ENCODE measurements at places on chromosomes 13 and 19.

- H3K36me3 ChIP-seq: peaks cover 3% of the 10 kb centered on the region
- no peak for DNase-seq
- no peak overlapping the region for H3K4me3 ChIP-seq
- H3K27ac ChIP-seq: no peak overlapping the region
- no peaks in the 10 kb centered on the region for H3K27me3 ChIP-seq
These were observed 17.9 kb downstream of the DNM2 start for GRCh38 chr19:10735741-10736140.

GRCh38 chr13:100566543-100566942, 22.0 kb downstream of the GGACT start:
- H3K4me3 ChIP-seq: no peak overlapping the region
- DNase-seq: no peak
- H3K27ac ChIP-seq: no peak overlapping the region
- H3K4me1 ChIP-seq: no peaks in the 10 kb centered on the region

DNA sequence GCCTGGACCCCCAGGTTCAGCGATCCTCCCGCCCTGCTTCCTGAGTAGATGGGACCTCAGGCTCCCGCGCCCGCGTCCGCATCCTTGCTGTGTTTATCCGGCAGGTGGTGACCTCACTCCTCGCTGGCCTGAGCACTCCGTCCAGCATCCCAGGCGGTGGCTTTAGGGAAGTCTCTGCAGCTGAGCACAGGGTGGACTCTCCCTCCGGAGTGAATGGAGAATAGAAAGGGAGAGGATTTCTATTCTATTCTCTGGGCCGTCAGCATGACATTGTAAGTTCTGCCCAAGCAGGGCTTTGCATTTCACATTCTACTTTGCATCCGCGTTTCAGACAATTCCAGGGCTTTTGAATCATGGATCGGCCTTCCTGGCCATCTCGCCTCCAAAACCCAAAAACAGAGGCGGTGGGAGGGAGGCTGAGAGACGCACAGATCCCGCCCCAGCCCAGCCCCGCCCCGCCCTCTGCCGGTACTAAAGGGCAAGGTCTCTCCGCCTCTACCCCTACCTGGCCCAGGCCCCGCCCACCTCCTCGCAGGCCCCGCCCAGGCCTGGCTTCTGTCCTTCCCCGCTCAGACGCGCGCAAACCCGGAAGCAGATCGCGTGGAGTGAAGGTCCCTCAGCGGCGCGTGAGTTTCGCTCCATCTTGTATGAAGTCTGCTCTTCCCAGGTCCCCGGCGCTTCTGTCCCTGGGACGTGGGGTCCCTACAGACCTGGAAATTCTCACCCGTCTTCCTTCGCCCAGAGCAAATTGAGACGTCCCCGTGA, at the start of gene ZNF525:
ZNF525 (plus strand) TSS at position 572 of the 765 bp plus-strand sequence. CDS start 6,577 bp downstream, outside the sequence.
- H3K27me3 ChIP-seq: no peaks in the 10 kb centered on the region
- peak within 1 kb of the TSS; percentile 84 for H3K4me3 ChIP-seq
- H3K27ac ChIP-seq: peak within 1 kb of the TSS; percentile 75
- H3K36me3 ChIP-seq: no peaks in the 10 kb centered on the region

GRCh38 chr19:44356383-44357111, at the start of gene ZNF112:
Gene ZNF112 (minus strand): TSS chr19:44356680. CDS start chr19:44340539, 16,141 bp downstream.
- H3K27ac ChIP-seq: peak within 1 kb of the TSS; percentile 67
- H3K36me3 ChIP-seq: no peaks in the 10 kb centered on the region
- peak within 1 kb of the TSS; percentile 94 for H3K4me3 ChIP-seq
- H3K27me3 ChIP-seq: no peaks in the 10 kb centered on the region

- no peak overlapping the region for H3K4me3 ChIP-seq
- H3K27me3 ChIP-seq: no peaks in the 10 kb centered on the region
- H3K27ac ChIP-seq: no peak overlapping the region
- H3K36me3 ChIP-seq: no peaks in the 10 kb centered on the region
- no peak for DNase-seq
- peaks cover 25% of the 10 kb centered on the region for H3K4me1 ChIP-seq
These were observed 3.4 kb upstream of the UBE2L5 start for GRCh38 chr13:30418717-30419459.

DNA sequence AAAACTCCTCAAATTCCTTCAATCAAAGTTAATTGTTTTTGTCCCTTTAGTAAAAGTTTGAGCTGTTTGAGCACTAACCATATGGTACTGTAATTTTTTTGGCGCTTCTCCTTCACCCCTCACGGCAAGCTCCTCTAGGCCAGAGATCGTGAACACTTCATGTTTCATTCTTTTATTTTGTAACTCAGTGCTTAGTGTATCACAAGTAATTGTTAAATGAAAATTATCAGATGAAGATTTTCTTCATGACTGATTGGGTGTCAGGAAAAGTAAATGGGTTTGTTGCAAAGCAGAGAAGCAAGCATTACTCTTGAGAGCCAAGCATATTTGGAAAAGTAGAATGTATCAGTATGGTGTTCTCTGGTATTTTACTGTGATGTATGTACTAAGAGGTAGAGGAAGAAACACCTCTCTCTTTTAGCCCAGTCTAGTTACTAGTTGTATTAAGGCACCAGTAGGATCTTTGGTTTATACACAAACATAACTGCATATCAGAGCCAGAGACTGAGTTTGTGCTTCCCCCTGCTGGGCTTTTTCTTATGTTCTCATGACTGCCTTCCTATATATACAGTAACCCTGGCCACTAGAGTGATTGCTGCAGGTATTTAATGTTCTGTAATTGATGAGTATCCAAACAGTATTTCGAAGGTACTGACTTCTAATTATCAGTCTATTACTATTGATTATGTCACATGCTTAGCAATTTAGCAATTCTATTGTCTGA, 202.3 kb upstream of the KLHL1 start:
- no peaks in the 10 kb centered on the region for H3K4me1 ChIP-seq
- H3K36me3 ChIP-seq: no peaks in the 10 kb centered on the region
- H3K4me3 ChIP-seq: no peak overlapping the region
- H3K27me3 ChIP-seq: no peaks in the 10 kb centered on the region
- H3K27ac ChIP-seq: no peak overlapping the region
- no peak for DNase-seq

GRCh38 chr19:39602224-39602623, at the start of gene LGALS13:
Gene LGALS13 (plus strand): TSS chr19:39602524. CDS start chr19:39602569, 45 bp downstream.
- no peaks in the 10 kb centered on the region for H3K27me3 ChIP-seq
- H3K4me3 ChIP-seq: no peak within 1 kb of the TSS
- H3K27ac ChIP-seq: no peak within 1 kb of the TSS
- no peak for DNase-seq
- no peaks in the 10 kb centered on the region for H3K36me3 ChIP-seq

- peaks cover under 1% of the 10 kb centered on the region for H3K4me1 ChIP-seq
- no peaks in the 10 kb centered on the region for H3K27me3 ChIP-seq
- DNase-seq: no peak
- peaks cover 12% of the 10 kb centered on the region for H3K36me3 ChIP-seq
These were observed 7.3 kb downstream of the FGF22 start for GRCh38 chr19:646779-647565.

GRCh38 chr13:101982903-101983302, 418.9 kb downstream of the FGF14 start:
- H3K4me3 ChIP-seq: no peak overlapping the region
- H3K36me3 ChIP-seq: no peaks in the 10 kb centered on the region
- no peak for DNase-seq
- H3K27me3 ChIP-seq: no peaks in the 10 kb centered on the region
- H3K4me1 ChIP-seq: no peaks in the 10 kb centered on the region

DNA sequence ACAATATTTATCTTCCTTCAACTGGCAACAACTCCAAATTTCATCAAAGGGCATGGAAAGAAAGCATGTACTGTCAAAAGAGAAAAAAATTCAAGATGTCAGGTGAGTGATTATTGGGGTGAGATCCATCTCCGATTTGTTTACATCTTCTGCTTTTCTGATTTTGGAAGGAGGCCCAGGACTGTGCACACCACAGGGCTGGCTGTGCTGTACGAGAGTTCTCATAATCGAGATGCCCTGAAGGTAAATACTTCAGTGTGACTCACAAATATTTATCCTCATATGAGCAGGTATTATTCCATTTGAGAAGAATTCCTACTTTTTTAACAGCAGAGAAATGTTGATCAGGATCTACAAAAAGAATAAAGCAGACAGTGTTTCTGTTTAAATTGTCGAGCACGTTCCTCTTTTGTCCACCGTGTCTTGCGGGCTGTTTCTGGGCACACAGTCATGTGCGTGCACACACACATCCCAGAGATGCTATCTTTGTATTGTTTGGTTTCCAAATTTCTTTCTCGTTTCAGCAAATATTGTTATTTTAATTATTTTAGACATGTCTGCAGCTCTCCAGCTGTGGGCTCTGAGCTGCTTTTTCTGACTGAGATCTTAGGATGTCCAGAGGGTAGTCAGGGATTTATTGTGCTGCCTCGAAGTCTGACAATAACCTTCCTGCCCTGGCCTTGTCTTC, 103.8 kb downstream of the KL start:
- H3K27ac ChIP-seq: peak overlapping the region; percentile 79
- H3K27me3 ChIP-seq: no peaks in the 10 kb centered on the region
- DNase-seq: peak; percentile 60
- peaks cover 17% of the 10 kb centered on the region for H3K36me3 ChIP-seq
- H3K4me1 ChIP-seq: peaks cover 22% of the 10 kb centered on the region
- no peak overlapping the region for H3K4me3 ChIP-seq

GRCh38 chr13:27126859-27127258, 44.8 kb downstream of the USP12 start:
- no peak overlapping the region for H3K4me3 ChIP-seq
- DNase-seq: no peak
- H3K4me1 ChIP-seq: peaks cover 38% of the 10 kb centered on the region
- H3K27ac ChIP-seq: no peak overlapping the region
- no peaks in the 10 kb centered on the region for H3K27me3 ChIP-seq

DNA sequence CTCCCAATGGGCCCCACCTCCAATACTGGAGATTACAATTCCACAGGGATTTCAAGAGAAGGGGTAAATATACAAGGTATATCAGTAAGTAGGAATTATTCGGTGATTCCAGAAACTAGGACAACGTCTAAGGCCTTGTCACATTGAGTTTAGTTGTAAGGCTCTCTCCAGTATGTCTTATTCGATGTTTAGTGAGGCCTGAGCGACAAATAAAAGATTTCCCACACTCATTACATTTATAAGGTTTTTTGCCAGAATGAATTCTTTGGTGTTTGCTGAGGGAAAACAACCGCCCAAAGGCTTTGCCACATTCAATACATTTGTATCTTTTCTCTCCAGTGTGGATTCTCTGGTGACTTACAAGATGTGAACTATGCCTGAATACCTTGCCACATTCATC, 19.1 kb upstream of the ZNF841 start:
- H3K4me1 ChIP-seq: no peaks in the 10 kb centered on the region
- no peaks in the 10 kb centered on the region for H3K27me3 ChIP-seq
- peaks cover 14% of the 10 kb centered on the region for H3K36me3 ChIP-seq
- no peak overlapping the region for H3K27ac ChIP-seq
- no peak overlapping the region for H3K4me3 ChIP-seq

GRCh38 chr13:88601949-88602348, 930.8 kb downstream of the SLITRK5 start:
- no peaks in the 10 kb centered on the region for H3K36me3 ChIP-seq
- H3K27me3 ChIP-seq: no peaks in the 10 kb centered on the region
- DNase-seq: no peak
- peaks cover 10% of the 10 kb centered on the region for H3K4me1 ChIP-seq
- no peak overlapping the region for H3K27ac ChIP-seq

- H3K36me3 ChIP-seq: no peaks in the 10 kb centered on the region
- H3K27me3 ChIP-seq: no peaks in the 10 kb centered on the region
- no peak overlapping the region for H3K27ac ChIP-seq
- peaks cover 24% of the 10 kb centered on the region for H3K4me1 ChIP-seq
- no peak overlapping the region for H3K4me3 ChIP-seq
These were observed 25.0 kb upstream of the FXYD3 start for GRCh38 chr19:35090506-35091214.

DNA sequence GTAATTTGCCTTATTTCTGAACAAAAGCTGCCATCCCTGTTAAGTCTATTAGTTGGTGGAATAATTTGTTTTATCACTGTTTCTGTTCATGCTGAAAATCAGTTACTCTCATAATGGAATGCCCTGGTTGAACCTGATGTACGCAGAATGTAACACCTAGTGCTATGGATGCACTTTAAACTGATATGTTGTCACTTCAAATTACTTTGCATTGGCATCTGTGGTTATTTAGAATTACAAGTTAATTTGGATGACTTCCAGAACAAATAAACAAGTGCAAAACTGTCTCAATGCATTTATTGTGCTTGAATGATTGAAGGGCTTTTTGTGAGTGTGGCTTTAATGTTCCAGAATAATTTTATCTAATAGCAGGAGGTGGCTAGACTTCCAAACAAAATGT, 368.2 kb upstream of the SLITRK5 start:
- H3K4me3 ChIP-seq: no peak overlapping the region
- no peaks in the 10 kb centered on the region for H3K4me1 ChIP-seq
- no peak for DNase-seq
- no peaks in the 10 kb centered on the region for H3K36me3 ChIP-seq
- no peaks in the 10 kb centered on the region for H3K27me3 ChIP-seq

DNA sequence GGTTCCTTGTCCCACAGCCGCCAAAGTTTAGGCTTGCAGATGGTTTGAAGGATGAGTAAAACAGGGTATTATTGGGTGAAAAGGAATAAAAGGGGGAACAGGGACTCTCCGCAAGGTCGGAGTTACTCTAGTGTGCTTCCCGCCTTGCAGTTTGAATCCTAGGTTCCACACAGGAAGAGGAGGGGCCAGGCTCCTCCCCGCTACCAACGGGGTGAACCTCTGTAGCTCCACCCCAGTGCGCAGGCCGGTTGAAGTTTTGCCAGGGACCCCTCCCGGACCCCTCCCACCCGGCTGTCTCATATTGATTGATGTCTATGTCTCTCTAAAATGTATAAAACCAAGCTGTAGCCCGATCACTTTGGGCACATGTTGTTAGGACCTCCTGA, 11.6 kb upstream of the GTF2F2 start:
- no peaks in the 10 kb centered on the region for H3K36me3 ChIP-seq
- H3K27me3 ChIP-seq: no peaks in the 10 kb centered on the region
- H3K4me3 ChIP-seq: no peak overlapping the region
- no peak for DNase-seq
- H3K27ac ChIP-seq: no peak overlapping the region

DNA sequence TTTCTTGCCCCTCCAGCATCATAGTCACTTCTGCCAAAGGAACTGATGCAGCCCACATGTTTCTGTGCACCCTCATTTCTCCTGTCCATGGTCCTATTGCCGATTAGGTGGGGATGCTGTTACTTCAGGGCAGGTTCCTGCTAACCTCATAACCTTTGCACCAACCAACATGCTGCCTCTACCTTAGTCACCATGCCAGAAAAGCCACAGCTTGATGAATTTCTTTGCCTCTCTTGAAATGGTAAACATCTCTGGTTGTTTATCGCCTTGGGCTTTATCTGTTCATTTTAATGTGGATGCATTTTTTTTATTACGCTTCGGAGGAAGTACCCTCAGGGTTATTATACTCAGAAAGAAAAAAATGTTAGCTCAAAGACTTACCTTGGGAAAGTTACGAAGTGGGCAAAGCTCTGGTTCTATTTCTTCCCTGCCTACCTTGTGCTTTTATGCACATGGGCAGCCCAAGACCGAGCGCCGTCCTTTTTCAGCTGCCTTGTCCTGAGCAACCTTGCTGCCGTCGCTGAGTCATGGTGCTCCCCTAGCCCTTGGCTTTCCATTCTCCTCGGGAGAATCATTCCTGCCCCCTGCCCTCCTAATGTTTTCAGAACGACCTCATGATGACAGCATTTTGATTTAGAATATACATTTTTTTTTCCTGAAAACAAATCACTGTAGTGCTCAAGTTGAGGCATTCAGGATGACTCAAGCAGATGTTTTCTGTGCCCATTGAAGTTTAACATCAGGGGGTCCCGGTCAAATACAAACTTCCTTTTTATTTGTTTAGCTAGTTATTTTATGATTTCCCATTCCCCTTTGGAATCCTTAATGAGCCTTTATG, 280.0 kb downstream of the SHISA2 start:
- no peaks in the 10 kb centered on the region for H3K36me3 ChIP-seq
- DNase-seq: peak; percentile 46
